ENCODE measurements at places on chromosomes 16 and 17.

- no peak for DNase-seq
These were observed 311.1 kb upstream of the TBX2 start for GRCh38 chr17:61088556-61088955.

GRCh38 chr16:47888734-47889133, 267.1 kb downstream of the ABCC12 start:
- no peak for DNase-seq

DNA sequence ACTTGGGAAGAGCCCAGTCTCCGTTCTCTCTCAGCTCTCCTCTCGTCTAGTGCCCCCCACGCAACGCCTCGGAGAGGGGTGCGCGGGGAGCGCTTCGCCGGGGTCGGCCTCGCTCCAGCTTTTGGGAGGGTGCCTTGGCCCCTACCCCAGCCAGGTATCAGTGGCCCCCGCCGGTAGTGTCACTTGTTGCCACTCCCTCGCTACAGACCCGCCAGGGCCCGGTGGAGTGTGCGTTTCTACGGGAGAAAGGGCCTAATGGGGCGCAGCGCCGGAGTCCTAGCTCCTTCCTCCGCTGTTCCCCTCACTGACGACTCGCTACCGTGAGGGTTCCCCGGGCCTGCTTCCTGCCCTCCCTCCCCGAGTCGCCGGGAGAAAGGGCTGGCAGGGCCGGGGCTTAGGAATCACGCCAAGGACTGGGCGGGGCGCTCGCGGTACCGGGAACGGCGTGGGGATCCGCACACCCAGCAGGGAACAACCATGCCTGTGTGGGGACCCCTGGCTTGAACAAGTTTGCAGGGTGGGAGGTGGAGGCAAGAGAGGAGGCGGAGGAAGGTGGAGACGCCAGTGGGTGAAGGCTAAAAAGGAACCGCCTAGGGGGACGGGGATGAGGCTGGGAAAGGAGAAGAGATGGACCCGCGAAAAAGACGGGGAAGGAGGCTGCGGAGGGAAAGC, 997 bp upstream of the CDH11 start:
- DNase-seq = no peak

GRCh38 chr16:85608515-85608885, 4.6 kb upstream of the GSE1 start:
- DNase-seq = no peak

DNA sequence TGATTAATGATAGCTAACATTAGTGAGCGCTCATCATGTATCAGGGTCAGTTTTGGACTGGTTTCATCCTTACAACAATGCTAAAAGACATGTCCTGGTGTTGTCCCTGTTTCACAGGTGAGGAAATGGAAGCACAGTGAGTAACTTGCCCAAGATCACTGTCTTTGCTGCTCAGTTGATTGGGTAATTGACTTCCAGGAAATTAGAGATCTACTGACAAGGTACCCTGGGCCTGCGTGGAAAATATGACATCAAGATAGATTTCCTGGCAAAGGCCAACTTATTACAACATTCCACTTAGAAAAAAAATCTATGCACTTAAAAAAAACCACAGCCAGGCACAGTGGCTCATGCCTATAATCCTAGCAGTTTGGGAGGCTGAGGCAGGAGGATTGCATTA, 96.3 kb downstream of the CYLD start:
- DNase-seq = no peak

DNA sequence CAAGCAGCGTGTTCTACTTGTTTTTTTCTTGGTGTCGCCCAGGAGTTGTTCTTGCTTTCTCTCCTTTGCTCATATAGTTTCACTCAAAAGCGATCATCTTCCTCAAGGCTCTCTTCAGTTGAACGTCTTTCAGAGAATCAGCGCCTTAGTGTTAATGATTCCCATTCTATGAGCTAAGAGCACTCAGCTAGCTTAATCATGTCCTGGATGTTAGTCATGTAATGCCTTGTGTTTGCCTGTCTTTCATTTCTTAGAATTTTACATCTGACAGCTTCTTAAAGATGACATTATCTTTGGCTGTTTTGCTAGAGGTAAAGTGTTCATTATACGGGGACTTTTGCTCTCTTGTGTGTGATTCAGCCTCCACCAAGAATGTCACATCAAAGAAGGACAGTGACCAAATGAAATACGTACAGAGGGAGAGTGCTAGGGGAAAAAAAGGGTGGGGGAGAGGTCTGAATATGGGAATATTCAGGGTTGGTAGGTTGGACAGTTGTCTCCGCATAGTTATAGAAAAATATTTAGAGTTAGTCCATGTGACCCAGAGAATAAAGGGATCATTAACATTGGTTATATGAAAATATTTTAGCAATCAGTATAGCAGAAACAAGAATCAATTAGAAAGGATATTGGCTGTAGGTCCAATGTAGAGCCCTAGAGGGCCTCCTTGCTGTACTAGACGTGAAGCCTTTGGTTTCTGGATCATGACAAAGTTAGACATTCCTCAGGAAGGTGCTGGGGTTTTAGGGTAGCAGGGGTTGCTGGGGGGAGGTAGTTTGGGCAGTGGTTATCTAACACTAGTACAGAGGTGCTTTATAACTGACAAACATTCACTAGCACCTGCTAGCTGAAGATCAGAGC, 31.9 kb upstream of the ANKFN1 start:
- no peak for DNase-seq
